EH (cell line): ENCODE measurements at places on chromosomes 12 and 14.

GRCh38 chr14:68250927-68251768 lies 431.6 kb downstream of the RAD51B start:
- no peak for DNase-seq

- no peak for DNase-seq
These were observed 400 bp upstream of the NDUFA12 start for GRCh38 chr12:95003921-95004272.

GRCh38 chr12:57893431-57894353 lies 47.2 kb upstream of the CTDSP2 start:
- DNase-seq: peak; percentile 92

GRCh38 chr14:45785240-45785639 lies 532.2 kb upstream of the MIS18BP1 start:
- no peak for DNase-seq

DNA sequence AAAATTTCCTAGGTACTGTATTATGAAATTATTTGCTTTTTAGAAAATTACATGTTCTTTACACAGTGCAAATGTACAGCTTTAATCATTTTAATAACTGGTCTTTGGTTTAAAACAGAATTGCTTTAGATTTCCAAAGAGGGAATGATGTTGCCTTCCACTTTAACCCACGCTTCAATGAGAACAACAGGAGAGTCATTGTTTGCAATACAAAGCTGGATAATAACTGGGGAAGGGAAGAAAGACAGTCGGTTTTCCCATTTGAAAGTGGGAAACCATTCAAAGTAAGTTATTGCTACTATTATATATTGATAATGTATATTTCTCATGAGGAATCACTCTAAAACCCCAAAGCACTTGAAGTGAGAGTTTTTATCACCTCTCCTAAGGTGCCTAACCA lies 13.4 kb downstream of the LGALS3 start:
- DNase-seq: no peak

GRCh38 chr14:56687123-56687522 lies 107.5 kb downstream of the TMEM260 start:
- DNase-seq: no peak
